Activated CD8-positive, alpha-beta memory T cell treated with anti-CD3 and anti-CD28 coated beads for 1 hour (primary cell): ENCODE measurements at places on chromosomes 7 and 10.

DNA sequence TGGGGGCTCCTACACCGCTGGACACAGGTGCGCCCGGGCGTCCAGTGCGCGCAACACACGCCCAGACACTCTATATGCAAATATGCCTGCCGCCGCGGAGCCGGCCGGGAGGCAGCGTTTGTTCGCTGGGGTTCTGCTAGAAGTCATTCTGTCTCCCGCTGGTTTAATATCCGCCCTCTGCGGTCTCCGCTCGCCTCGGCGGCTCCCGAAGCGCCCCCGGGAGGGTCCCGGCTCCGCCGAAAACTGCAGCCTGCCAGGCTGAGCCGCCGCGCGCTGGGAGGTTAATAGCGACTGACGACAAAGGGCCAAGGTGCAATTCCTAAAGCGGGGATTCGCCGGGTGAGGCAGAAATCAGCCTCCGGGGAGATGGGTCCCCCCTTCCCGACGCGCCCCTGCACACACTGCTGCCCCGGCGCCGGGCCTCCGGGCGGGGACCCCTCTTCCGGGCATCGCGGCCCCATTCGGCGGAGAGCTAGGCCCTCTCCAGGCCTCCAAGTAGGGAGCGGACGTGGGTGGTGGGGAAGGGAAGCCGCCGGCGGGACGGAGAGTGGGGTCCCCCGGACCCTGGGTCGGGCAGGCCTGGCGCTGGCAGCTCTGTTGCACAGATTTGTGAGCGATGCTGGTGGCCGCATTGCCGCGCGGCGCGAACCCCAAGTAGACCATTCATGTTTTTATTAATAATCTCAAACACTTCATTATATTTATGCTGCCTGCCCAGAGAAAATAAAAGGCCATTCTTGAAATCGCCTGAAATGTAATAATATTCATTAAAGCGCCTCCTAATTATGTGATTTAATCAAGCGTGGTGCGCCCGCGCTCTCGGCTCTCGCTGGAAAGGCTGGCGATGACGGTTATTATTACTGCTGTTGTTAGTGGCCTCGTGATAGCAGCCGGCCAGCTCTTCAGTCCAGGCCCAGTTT, 9.1 kb downstream of the EN2 start:
- DNase-seq = no peak

DNA sequence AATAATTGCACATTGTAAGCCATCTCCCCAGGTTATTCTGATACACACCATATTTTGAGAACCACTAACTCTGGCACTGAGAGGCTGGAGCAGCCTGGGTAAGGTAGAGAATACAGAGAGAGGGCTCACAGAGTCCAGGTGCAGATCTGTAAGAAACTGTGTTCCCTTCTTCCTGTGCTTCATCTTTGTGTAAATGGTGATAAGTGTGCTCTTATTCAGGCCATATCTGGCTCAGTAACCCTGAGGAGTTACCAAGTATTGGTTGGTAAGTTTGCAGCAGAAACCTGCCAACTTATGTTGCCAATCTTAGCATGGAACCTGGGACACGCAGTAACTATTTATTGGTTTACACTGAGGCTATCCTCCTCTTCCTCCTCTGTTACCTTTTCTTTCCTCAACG, 16.2 kb upstream of the ICA1 start:
- no peak for DNase-seq

DNA sequence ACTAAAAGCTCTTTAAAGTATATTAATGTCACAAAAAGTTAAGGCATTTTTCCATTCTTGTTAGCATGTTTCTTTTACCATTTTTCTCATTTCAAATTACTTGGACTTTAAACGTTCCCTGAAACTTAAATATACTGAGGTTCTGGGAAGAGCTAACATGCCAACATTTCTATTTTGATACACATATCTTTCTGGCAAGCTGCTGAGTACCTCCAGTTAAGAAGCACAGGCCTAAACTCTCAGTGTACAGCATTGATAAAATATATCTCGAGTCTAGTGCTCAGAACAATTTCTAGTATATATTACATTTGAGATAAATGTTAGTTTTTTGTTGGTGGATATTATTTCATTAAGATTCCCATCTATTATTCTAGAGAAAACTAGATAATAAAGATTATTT, 612.9 kb upstream of the KCND2 start:
- DNase-seq = no peak

DNA sequence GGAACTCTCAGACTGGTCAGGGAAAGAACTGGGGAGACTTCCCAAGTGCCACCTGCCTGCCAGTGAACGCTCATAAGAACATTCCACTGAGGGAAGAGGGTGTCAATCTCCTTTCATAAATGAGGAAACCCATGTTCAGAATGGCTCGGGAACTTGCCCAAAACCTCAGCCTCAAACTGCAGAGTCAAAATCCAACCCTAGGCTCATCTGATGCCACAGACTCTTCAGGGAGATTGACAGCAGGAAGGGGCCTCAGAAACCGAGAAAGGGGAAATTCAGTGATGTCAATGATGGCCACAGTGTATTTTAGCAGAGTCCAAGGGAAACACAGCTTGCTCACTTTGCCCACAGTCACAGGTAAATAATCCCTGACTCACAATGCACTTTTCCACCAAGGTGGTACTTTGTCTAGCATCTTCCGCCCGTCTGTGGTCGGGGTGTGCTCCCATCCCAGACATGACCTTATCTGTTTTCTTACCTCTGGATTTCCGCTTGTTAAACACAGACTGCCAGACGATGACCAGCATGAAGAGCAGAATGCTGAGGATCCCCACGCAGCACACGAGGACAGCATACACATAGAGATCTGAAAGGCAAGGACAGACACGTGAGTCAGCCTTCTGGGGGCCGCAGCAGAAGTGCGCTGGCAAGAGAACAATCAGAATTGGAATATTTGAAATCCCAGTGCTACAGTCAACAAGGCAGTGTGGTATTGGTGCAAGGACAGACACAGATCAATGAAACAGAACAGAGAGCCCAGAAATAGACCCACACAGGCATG, 38.4 kb downstream of the VSTM4 start:
- DNase-seq = no peak

GRCh38 chr7:129947701-129948100, 5.1 kb downstream of the UBE2H start:
- no peak for DNase-seq

GRCh38 chr7:124989911-124990310, 60.3 kb upstream of the POT1 start:
- no peak for DNase-seq

- DNase-seq = no peak
These were observed 123.1 kb upstream of the INHBA start for GRCh38 chr7:41825927-41826480.

GRCh38 chr7:51482976-51483375, 166.4 kb upstream of the COBL start:
- DNase-seq = no peak

DNA sequence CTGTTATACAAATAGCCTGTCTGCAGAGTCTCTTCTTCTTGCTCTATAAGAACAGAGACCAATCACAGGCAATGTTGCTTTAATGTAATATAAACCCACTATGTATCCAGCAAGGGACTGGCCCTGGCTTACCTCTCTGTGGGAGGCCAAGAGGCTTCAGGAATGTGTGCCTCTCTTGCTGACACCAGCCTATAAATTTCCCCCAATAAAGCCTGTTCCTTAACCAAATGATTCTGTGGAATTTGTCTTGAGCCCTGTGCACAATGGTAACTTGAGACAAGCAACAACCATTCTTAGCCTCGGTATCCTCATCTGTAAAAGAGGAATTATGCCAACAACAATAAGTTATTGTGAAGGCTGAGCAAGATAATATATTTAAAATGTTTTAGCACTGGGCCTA, 563.7 kb downstream of the GRM8 start:
- no peak for DNase-seq

- no peak for DNase-seq
These were observed 207.1 kb upstream of the RHOBTB1 start for GRCh38 chr10:61151059-61151458.
